Activated CD4-positive, alpha-beta memory T cell treated with anti-CD3 and anti-CD28 coated beads for 36 hours (primary cell): ENCODE measurements at places on chromosomes 16 and 17. TPM values are rescaled to one million over a fixed set of nuclear protein-coding genes. Genes with fewer than 3 reads are reported as not detected.

DNA sequence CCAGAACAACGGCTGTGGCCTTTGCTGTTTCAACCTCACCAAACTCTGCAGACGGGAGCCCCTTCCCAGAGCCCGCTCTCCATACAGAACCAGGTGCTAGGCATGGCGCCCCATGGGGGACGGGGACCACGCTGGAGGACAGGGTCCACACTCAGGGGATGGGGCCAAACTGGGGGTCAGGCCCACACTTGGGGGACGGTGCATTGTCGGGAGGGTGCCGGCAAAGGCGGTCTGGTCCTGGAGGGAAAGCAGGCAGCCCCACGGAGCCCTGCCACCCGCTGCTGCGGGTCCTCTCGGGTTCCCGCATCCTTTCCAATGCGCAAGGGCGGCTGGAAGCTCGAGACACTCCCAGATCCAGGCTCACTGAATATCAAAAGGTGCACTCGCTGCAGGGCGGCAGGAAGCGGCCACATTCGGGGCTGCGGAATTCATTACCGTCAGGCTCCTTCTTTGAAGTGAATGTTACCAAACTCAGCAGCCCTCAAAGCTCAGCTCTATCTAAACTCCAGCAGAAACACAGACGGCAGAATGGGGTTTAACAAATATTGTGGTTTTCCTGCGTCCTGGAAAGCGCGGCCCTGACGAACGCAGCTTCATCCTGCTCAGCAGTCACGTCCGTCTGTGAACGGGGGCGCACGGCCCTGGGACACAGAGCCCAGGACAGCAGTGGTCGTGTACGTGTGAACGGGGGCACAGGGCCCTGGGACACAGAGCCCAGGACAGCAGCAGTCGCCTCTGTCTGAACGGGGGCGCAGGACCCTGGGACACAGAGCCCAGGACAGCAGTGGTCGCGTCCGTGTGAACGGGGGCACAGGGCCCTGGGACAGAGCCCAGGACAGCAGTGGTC is 41.3 kb downstream of the LMF1 start:
- H3K4me3 ChIP-seq = no peak overlapping the region
- no peak for DNase-seq
- H3K27me3 ChIP-seq = no peaks in the 10 kb centered on the region
- peaks cover 5% of the 10 kb centered on the region for H3K36me3 ChIP-seq

Gene MFAP4
- not detected for total RNA-seq

DNA sequence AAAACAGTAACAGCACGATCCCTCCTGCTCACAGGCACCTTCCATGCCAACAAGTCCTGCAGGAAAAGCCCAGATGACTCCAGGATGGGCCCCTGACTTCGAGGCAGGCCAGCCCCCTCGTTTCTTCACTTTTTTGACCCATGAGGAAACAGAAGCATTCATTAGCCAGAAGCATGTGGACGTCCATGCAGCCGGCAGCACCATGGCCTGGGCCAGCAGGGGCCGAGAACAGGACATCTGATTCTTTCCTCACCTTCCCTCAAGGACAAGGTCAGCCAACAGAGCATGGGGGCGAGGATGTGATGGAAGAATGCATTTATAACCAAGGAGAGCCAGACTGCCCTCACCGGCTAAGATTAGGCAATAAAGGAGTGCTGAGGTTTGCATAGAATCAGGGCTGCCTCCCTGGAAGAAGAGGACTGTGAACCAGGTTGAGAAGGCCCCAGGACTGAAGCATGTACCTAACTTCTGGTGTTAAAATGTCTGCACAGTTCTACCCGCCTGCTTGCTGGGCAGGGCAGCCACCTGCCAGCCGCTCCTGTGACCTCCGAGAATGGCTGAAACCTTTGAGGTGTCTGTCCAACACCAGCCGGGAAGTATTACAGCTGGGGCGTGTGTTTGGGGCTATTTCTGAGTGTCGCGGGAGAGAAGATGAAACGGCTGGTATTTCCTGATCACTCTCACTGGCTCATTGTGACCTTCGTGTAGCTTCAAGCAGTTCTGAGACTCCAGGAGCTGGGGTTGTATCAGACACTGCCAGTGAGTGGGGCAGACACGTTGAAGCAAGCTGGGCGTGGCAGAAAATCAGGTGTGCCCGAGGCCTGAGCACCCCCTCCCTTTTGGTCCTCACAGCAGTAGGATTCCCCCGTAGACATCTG is 94.0 kb upstream of the TNRC6C start:
- no peaks in the 10 kb centered on the region for H3K36me3 ChIP-seq
- H3K27ac ChIP-seq = no peak overlapping the region
- H3K4me3 ChIP-seq = no peak overlapping the region
- no peak for DNase-seq
- no peaks in the 10 kb centered on the region for H3K27me3 ChIP-seq

- H3K27me3 ChIP-seq = peaks cover 3% of the 10 kb centered on the region
- H3K4me1 ChIP-seq = no peaks in the 10 kb centered on the region
- H3K36me3 ChIP-seq = no peaks in the 10 kb centered on the region
- H3K27ac ChIP-seq = no peak overlapping the region
- no peak overlapping the region for H3K4me3 ChIP-seq
These were observed 154.8 kb upstream of the HSBP1 start for GRCh38 chr16:83652943-83653342.

- peaks cover 39% of the 10 kb centered on the region for H3K4me1 ChIP-seq
- no peak overlapping the region for H3K4me3 ChIP-seq
- DNase-seq = no peak
- no peak overlapping the region for H3K27ac ChIP-seq
- peaks cover 30% of the 10 kb centered on the region for H3K36me3 ChIP-seq
- no peaks in the 10 kb centered on the region for H3K27me3 ChIP-seq
These were observed 13.4 kb downstream of the CMC2 start for GRCh38 chr16:80993307-80993706.

GRCh38 chr16:88923926-88924833 is 52.8 kb downstream of the CBFA2T3 start:
- no peak overlapping the region for H3K27ac ChIP-seq
- no peak overlapping the region for H3K4me3 ChIP-seq
- no peaks in the 10 kb centered on the region for H3K27me3 ChIP-seq
- H3K36me3 ChIP-seq = no peaks in the 10 kb centered on the region
- DNase-seq = no peak

Gene STAT5A
- total RNA-seq = 211 TPM

DNA sequence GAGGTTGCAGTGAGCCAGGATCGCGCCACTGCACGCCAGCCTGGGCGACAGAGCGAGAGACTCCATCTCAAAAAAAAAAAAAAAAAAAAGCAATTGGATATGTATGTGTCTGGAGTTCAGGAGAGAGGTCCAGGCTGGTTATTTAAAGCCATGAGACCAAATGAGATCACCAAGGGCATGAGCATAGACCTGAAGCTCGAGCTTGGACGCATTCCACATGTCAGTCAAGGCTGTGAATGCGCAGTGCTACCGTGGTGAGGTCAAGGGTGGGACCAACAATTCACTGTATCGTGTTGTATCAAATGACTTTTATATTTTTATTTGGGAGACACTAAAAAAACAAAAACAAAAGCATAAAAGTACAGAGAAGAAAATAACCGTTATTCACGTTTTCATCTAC is 29.1 kb upstream of the SPNS2 start:
- H3K4me1 ChIP-seq = no peaks in the 10 kb centered on the region
- no peaks in the 10 kb centered on the region for H3K36me3 ChIP-seq

Gene HCRT
- not detected for total RNA-seq
